ENCODE measurements at places on chromosomes 11 and 22.

DNA sequence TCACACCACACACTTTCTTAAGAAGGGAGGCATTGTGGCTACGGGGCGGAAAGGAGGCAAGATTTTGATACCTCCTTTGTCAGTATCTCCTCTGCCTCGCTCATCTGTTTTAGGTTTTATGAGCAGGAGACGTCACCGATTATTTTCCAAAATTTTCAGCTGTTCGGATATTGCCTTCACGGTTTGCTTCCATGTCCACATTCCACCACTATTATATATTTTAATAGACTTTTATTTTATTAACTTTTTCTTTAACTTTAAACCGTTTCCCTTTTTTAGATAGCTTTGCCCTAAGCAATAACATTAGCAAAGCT, 33.7 kb upstream of the CREB3L1 start:
- DNase-seq = no peak

- DNase-seq = peak; percentile 49
Observed at GRCh38 chr11:35873721-35874120, 70.1 kb upstream of the LDLRAD3 start.

GRCh38 chr11:79156031-79156430, 284.8 kb downstream of the TENM4 start:
- DNase-seq = no peak

DNA sequence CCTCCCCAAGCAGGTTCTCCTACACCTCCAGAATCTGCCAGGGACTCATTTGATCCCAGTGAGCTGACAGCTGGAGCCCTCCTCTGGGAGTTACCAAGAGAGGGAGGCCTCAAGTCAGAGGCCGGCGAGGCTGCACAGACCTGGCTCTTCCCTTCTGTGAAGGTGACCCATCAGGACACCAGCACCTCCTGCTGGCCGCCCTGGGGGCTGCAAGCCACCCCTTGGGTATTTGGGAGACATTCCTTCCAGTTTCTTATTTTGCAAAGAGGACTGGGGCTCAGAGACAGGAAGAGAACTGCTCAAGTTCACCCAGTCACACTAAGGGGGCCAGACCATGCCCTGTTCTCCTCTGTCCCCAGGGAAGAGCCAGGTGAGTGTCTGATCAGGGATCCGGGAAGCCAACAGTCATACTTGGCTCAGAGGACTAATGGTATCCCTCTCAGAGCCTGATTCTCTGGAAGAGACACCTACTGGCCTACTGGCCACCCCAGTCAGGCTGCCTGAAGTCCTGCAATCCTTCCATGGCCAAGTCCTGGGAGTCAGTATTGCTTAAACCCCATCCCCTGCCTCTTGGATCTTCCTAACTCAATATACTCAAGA, 40.5 kb upstream of the RIC3 start:
- DNase-seq = no peak

- DNase-seq = no peak
Observed at GRCh38 chr11:11329062-11329806, 23.8 kb downstream of the CSNK2A3 start.

GRCh38 chr22:23829845-23830372, 8.9 kb downstream of the DERL3 start:
- DNase-seq = no peak

DNA sequence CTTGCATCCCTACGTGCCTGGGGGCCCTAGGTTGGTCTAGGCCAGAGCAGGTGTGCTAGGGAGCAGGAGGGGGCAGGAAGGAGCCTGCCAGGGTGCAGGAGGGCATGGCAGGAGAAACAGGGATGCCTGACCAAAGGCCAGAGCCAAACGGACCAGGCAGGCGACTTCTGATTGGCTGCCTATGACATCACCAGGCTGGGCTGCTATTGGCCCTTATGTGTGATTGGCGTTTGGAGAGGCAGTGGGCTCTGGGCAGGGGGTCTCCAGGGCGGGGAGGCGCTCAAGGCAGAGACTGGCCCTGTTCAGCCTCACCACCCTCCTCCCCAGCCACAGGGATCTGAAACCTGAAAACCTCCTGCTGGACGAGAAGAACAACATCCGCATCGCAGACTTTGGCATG, 44.4 kb downstream of the MOB2 start:
- no peak for DNase-seq

GRCh38 chr11:59801160-59801706, 9.3 kb downstream of the MRPL16 start:
- DNase-seq = no peak

GRCh38 chr22:48334971-48335370, 1492.7 kb downstream of the BRD1 start:
- no peak for DNase-seq

DNA sequence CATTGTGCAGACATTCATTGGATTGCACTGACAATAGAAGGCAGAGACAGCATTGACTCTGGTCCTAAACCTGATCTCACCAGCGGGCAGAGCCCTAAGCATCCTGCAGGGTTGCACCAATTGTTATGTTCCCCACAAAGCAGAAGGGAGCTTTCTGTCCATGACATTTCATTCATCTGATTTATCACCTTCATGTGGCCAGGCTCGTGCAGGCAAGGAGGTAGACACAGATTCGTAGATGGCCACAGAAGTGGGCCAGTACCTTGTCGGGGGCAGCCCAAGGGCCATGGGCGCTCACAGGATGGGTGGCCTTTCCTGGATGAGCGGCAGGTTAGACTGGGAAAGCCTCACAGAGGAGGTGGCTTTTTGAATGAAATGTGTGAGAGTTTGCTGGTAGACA, 2.9 kb downstream of the TSKU start:
- DNase-seq = no peak

- DNase-seq = no peak
Observed at GRCh38 chr22:30187094-30187493, 59.5 kb downstream of the LIF start.

- DNase-seq = peak; percentile 56
Observed at GRCh38 chr22:24090581-24090980, 79.5 kb downstream of the CABIN1 start.

DNA sequence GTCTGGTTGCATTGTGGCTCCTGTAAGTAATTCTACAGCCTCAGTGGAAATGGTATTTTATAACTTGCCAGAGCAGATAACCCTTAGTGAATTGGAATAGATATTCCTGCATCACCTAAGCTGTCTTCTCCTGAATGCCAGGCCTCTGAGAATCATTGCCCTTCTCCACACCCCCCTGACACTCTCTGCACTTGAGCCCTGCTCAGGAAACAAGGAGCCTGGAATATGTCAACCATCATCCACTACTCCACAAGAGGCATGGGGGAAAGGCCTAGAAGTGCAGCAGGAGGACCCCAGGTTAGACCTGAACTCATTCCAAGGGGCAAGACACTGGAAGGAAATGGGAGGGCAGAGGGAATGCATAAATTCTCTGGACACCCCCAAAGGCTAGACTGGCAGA, 72.4 kb downstream of the DSCAML1 start:
- no peak for DNase-seq

GRCh38 chr11:80144897-80145594, 704.2 kb upstream of the TENM4 start:
- no peak for DNase-seq

- no peak for DNase-seq
Observed at GRCh38 chr11:76448506-76448905, 3.7 kb downstream of the EMSY start.

- no peak for DNase-seq
Observed at GRCh38 chr22:35409783-35410662, 10.1 kb downstream of the MCM5 start.

GRCh38 chr11:121810291-121810690, 305.7 kb downstream of the BLID start:
- DNase-seq = no peak

GRCh38 chr11:64062185-64063039, 26.7 kb downstream of the FLRT1 start:
- DNase-seq = no peak

All from coronary artery (tissue), 2 donors.